CD4-positive, alpha-beta T cell treated with Interleukin-15 for 4 hours (primary cell): ENCODE measurements at places on chromosomes 7 and 10.

DNA sequence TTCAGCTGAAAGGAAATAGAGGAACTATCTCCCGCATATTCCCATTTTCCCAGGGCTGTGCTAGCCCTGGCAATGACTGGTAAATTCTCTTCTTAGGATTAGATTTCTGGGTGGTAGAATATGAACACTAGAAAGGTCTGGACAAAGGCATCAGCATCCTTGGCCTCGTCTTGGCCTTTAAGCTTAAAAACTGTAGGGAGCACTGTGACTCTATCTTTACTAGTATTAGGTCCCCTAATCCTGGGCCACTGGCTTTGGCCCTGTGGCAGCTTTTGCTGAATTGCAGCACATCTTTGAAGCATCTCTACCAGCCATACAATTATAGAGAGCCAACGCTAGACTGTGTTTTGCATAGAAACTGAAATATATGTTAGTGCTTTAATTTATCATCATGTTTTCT is 41.5 kb upstream of the EBLN1 start:
- DNase-seq, result peak; percentile 28

GRCh38 chr7:96303686-96304443 is 18.0 kb downstream of the SLC25A13 start:
- no peak for DNase-seq

DNA sequence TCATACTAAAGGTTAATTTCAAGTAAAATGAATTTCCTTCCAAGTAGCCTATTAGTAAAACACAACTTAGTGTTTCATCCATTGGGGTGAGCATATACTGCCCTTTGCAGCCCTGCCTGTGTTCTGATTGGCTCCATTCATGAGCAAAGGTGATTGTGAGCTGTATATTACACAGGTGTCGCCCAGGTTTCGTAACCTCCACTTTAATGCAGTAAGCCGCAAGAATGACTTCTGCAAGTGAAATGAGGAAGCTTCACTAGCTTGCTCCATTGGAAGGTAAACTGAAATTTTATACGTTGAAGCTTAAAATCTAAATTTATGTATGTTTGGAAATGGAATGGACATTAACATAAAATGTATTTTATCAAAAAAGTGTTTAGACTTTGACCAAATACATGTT is 24.4 kb downstream of the MTURN start:
- DNase-seq, result no peak

GRCh38 chr10:28849309-28849708 is 172.0 kb downstream of the BAMBI start:
- no peak for DNase-seq

DNA sequence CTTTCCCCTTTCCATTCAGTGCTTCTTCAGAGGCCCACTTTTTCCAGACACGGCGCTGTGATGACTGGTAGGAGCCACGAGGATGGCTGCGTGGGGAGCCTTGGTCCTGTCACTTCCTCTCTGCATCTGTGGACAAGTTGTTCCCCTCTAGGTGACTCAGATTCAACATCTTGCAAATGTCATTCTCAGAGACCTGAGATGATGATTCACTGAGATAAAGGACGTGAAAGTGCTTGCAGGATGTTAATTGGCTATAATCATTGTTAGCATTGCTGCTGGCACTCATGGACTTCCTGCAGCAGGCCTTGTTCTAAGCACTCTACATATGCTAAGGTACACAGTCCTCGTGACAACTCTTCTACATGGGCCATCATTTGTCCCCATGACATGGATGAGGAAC is 489.8 kb upstream of the ZMIZ1 start:
- peak; percentile 2 for DNase-seq

- DNase-seq, result no peak
Observed at GRCh38 chr10:114402233-114402632, 2.1 kb downstream of the AFAP1L2 start.

GRCh38 chr7:81846398-81846797 is 76.6 kb upstream of the HGF start:
- DNase-seq, result no peak

- DNase-seq, result no peak
Observed at GRCh38 chr7:96233528-96234154, 88.3 kb downstream of the SLC25A13 start.

- no peak for DNase-seq
Observed at GRCh38 chr7:132072165-132072564, 504.1 kb downstream of the PLXNA4 start.

DNA sequence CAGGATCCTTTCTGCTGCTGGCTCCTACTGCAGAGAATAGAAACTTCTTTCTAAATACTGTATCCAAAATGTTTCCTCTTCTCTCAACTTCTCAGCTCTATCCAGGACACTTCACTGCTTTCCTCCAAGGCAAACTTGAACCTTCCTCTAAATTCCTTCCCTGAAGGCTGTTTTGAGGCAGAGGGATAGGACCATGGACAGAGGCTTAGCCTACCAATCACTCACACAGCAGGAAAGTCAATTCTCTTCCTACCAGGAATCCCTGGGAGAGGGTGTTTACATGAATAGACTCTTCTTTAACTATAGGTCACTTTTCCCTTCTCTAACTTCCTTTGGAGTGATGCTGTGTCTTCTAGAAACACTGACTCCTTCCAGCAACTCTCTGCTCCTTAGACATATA is 115.6 kb upstream of the MKLN1 start:
- no peak for DNase-seq

- DNase-seq, result no peak
Observed at GRCh38 chr10:59595593-59595992, 114.1 kb downstream of the SLC16A9 start.

GRCh38 chr7:22729180-22729825 is 2.3 kb downstream of the IL6 start:
- DNase-seq, result no peak

- DNase-seq, result no peak
Observed at GRCh38 chr7:94397722-94398121, 3.0 kb downstream of the COL1A2 start.

GRCh38 chr10:80344276-80344675 is 12.3 kb downstream of the DYDC1 start:
- no peak for DNase-seq

DNA sequence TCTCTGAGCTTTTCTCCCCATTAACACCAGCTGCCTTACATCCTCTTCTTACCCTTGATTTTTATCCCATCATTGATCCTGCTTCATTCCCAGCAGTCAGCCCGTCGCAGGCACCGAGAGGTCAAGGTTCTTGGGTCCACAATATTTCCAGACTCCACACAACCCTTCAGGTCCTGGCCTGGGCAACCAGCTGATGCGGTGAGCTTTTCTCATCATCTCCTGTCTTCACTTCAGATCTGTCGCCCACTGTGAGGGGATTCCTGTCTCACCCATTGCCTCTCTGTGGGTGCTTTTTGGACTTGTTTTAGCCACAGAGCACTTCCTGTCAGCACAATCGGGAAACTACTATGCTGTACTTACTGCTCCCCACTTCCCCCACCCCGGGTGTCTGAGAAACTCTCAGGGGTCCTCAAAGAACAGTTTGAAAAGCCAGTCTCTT is 8.4 kb upstream of the PVRIG start:
- peak; percentile 37 for DNase-seq

DNA sequence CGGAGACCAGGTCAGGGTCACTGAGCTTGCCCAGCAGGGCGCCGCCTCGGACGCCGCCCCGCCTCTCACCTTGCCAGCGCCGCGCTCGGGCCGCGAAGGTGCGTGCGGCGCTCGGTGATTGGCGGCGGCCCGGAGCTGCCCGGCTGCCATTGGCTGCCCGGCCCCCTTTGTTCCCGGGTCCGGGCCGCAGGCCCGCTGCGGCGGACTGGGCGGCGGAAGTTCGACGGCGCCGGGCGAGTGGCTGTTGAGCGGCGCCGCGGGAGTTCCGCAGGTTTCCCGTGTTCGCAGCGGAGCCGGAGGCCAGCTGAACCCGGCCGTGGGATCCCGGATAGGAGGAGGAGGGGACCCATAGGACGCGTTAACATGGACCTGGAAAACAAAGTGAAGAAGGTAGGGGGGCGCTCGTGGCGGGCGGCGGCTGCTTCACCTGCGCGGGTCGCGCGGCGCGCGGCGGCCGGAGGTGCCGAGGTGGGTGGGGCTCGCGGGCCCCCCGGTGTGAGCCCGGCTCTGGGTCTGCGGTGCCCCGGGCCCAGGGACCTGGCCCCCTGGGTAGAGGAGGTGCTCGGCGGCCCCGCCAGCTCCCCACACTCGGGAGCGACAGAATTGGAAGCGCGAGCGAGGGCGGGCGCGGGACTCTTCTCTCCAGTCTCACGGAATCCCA is at the start of gene TES:
Gene TES (plus strand): TSS at position 195 of the 661 bp plus-strand sequence. CDS start 169 bp downstream, at position 364.
- DNase-seq, result peak; percentile 69

GRCh38 chr10:108374991-108375390 is 1210.5 kb upstream of the SORCS1 start:
- no peak for DNase-seq

- no peak for DNase-seq
Observed at GRCh38 chr10:27701938-27702537, 43.6 kb downstream of the MKX start.

GRCh38 chr7:90345595-90346335 is 751 bp upstream of the GTPBP10 start:
- peak; percentile 8 for DNase-seq

DNA sequence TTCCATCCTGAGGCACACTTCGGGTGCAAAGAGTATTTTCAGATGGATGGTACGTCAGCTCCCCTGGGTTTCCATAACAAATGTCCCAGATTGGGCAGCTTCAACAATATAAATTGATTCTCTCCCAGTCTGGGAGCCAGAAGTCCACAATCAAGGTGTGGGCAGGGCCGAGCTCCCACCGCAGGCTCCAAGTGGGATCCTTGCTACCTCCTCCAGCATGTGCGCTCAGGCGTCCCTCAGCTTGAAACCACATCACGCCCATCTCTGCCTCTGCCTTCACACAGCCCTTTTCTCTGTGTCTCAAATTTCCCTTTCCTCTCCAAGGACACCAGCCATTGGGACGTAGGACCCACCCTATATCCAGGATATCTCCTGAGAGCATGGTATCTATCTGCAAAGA is 153.5 kb downstream of the DIP2C start:
- no peak for DNase-seq

- no peak for DNase-seq
Observed at GRCh38 chr10:16583382-16583781, 61.7 kb upstream of the C1QL3 start.

DNA sequence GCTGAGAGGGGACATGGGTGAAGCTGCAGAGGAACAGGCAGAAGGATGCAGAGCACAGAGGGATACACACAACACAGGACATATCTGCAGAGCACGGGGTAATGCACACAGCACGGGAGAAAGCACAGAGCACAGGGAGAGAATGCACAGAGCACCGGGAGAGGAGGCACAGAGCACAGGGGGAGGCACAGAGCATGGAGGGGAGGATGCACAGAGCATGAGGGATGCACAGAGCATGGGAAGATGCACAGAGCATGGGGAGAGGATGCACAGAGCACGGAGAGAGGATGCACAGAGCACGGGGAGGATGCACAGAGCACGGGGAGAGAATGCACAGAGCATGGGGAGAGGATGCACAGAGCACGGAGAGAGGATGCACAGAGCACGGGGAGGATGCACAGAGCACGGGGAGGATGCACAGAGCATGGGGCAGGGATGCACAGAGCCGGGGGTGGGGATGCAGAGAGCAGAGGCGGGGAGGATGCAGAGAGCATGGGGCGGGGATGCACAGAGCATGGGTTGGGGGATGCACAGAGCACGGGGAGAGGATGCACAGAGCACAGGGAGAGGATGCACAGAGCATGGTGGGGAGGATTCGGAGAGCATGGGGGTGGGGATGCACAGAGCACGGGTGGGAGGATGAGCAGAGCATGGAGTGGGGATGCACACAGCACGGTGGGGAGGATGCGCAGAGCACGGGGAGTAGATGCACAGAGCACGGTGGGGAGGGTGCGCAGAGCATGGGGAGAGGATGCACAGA is 230.0 kb downstream of the ADAM12 start:
- no peak for DNase-seq

DNA sequence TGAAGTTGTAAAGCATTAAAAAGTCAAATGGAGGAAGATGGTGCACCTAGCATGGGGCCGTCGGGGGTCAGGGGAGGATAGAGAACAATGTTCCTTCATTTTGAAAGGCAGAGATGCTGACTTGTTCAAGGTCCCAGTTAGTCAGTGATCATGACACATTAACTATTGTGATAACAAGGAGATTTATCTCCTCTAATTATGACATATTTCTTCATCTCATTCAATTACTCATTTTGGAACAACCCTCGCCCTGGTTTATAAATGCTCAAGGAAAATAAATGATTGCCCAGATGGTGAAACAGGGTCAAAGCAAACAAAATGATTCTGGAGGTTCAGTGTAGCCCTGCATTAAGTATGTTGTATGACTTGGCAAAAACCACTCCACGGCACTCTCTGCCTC is 106.2 kb downstream of the ITIH5 start:
- DNase-seq, result no peak

DNA sequence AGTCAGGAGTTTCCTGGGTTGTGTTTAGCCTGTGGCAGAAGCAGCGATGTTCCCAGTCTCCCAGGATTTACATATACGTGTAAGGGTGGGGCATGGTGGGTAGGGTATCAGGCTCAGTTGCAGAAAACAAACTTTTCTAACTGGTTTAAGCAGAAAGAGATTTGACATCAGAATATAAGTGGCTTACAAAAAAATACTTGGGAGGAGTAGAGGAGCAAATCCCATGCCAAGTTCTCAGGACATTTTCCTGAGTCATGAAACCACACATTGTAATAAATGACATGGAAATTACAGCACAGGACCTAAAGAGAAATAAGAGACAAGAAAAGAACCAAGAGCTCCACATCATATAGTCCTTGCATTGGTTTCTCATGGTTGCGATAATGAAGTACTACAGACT is 26.2 kb upstream of the FRMD4A start:
- DNase-seq, result no peak

GRCh38 chr7:37027104-37027503 is 302.8 kb upstream of the AOAH start:
- no peak for DNase-seq

DNA sequence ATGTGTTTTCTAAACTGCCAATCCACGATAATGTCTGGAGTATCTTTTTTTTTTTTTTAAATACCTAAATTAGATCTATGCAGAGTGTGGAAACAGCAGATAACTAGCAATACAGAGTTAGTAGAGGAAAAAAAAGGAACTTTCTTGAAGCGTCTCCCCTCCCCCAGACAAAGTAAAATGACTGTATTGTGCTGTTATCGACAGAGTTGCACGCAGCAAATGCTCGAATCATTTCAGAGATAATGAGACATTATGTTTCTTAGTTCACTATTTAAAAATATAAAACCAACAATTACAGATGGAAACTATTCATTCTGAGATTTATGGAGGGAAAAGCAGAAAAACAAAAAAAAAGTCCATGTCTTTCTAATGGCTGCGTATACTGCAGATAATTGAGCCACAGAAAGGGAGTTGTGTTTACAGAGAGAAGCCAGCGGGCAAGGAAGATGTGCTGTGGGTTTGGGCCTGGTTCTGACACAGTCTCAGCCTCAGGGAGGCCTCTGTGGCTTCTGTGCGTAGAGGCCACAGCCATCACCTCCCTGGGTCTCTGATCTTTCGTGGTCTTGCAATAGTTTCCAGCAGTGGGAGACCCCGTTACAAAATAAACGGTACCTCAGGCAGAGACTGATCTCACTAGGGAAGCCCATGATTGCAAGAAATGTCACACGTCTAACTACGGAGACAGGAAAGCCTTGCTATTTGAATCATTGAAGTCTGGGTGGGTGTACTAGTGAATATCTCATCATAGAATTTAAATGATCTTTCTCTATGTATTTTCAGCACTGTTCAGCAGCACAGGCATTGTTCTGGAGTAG is 19.1 kb upstream of the KLF6 start:
- peak; percentile 82 for DNase-seq

- DNase-seq, result peak; percentile 29
Observed at GRCh38 chr7:111029574-111030251, 61.2 kb upstream of the LRRN3 start.
